Activated CD4-positive, alpha-beta memory T cell treated with anti-CD3 and anti-CD28 coated beads for 36 hours (primary cell): ENCODE measurements at places on chromosomes 5 and 9.

DNA sequence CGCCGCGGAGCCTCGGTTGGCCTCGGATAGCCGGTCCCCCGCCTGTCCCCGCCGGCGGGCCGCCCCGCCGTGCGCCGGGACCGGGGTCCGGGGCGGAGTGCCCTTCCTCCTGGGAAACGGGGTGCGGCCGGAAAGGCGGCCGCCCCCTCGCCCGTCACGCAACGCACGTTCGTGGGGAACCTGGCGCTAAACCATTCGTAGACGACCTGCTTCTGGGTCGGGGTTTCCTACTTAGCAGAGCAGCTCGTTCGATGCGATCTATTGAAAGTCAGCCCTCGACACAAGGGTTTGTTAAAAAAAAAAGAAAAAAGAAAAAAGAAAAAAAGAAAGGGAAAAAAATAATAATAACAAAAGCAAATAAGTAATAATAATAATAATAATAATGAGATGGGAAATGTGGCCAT, 112.8 kb downstream of the GCNT1 start:
- DNase-seq: no peak

GRCh38 chr9:7960320-7961050, 160.9 kb upstream of the DMAC1 start:
- no peak for DNase-seq

GRCh38 chr5:89095341-89095740, 212.4 kb upstream of the MEF2C start:
- no peak for DNase-seq

DNA sequence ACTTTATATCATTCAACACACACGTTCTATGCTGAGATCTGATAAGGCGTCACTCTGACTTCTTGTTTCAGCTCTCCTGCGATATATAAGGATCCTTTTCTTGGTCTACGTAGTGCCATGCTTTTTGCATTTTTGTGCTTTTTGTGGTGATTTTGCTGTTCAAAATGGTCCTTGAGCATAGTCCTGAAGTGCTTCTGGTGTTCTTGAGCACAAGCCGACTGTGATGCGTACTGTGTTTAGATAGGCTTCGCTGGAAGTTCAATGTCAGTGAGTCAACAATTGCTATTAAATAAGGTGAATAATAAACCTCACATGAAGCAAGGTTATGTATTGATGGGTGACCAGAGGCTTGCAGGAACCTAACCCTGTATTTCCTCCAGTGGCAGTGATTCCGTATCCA, 46.8 kb downstream of the ACO1 start:
- no peak for DNase-seq

GRCh38 chr5:66224274-66224673, 80.2 kb downstream of the SREK1 start:
- no peak for DNase-seq

- no peak for DNase-seq
These were observed 107.6 kb downstream of the C9orf50 start for GRCh38 chr9:129513282-129513681.

DNA sequence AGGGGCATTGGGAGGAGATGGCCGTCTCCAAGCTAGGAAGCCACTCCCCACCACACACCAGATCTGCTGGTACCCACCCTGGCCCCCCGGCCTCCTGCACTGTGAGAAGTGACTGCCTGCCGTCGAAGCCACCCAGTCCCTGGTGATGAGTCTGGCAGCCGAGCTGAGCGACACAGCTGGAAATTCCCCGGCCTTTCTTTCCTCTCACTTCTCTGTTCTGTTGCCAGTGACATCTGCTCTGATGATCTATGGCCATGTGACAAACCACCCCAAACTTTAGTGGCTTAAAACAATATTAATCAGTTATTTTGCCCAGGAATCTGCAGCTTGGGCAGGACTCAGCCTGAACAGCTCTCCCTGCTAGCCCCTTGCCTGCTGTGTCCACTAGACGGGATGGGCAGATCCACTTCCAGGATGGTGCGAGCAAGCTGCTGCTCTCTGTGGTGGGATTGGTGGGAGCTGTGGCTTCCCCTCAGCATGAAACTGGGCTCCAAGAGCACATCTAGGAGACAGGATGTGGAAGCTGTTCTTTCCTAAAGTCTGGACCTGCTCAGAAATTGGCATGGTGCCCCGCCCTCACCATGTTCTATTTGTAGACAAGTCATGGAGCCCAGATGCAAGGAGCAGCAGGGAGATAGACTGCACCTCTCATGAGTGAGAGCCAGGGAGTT, 211.2 kb downstream of the GADD45G start:
- no peak for DNase-seq

DNA sequence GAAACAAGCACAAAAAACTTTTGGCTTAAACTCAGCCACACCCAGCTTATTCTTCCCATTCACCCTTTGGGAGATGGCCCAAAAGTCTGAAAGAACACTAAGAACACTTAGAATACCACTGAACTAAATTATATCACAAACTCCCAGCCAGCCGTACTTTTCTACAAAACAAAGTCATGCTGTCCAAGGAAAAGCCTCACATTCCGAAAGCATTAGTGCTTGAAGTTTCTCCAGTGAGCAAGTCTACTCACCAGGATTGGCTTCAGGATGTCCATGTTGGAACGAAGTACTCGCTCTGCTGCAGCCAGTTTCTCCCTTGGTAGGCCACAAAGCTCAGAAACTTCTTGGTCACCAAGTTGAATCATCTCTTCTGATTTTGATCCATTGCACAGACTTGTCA, 69.7 kb downstream of the ABCA1 start:
- DNase-seq: no peak

DNA sequence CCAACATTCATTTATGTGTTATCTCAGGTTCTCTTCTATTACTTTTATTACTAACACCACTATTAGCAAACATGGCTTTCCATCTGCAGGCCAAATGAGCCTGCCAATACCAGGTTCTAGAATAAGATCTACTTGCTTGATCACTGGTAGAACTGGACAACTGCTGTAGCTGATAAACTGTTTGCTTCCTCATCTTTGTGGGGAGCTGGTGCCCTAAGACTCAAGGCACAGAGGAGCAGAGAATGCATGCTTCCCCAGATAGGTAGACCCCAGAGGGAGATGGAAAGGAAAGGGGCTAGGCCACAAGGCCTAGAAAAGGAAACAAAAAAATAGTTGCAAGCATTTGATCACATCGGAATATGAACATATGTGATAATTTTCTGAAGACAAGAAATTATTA, 30.7 kb upstream of the AUH start:
- no peak for DNase-seq
